ENCODE measurements at places on chromosomes 3 and 15.

DNA sequence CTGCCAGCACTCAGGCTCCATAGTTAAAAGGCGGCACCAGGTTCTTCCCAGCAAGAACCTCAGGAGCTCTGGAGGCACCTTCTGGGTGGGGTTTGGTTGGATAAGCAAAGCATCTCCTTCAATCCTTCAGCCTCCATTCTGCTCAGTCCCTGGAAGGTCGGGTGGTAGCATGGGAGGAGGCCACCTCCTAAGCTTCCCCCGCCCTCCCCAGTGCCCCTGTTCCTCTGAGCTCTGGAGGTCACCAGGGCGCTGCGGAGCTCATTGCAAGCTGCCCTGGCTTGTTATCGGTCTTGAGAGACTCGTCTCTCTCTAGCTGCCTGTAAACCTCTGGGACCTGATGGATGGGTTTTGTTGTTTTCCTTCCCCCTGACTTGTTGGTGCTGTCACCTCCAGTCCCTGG is 124.8 kb downstream of the RPLP1 start:
- no peak for DNase-seq

- DNase-seq, result no peak
Observed at GRCh38 chr15:71775856-71776255, 34.5 kb upstream of the NR2E3 start.

GRCh38 chr15:93150910-93151881 is 62.2 kb upstream of the RGMA start:
- DNase-seq, result no peak

DNA sequence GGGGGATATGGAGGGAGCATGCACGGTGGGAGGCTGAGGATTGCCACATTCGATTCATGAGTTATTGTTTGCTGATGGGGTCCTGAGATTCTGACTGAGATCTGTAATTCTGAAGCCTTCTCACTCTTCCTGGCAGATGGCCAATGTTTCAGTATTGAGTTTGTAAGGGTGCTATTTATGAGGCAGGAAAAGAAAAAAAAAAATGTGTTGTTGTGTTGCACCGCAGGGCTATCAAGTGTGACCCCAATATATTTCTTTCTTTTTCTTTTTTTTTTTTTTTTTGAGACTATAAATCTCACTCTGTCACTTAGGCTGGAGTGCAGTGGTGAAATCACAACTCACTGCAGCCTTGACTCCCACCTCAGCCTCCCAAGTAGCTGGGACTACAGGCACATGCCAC is 3.2 kb upstream of the SENP2 start:
- no peak for DNase-seq

- no peak for DNase-seq
Observed at GRCh38 chr3:50208677-50209344, 3.7 kb downstream of the SLC38A3 start.

GRCh38 chr3:197006446-197006845 is 23.2 kb downstream of the MELTF start:
- no peak for DNase-seq

DNA sequence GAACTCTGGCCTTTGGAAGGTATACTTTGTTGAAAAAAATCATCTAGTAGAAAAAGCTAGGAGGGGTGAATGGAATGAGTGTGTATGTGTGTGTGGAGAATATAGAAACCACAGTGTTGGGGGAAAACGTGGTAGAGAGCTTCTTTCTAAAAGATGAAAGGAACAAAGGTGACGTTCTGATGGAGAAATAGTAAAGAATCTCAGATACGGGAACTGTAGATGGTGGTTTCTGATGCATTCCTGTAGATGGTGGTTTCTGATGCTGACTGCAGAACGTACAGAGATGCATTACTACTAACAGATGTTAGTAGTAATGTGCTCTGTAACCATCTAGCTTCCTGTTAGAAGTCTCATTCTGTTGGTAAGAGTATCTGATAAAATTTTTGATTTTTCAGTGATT is 60.2 kb downstream of the VPS8 start:
- DNase-seq, result no peak

DNA sequence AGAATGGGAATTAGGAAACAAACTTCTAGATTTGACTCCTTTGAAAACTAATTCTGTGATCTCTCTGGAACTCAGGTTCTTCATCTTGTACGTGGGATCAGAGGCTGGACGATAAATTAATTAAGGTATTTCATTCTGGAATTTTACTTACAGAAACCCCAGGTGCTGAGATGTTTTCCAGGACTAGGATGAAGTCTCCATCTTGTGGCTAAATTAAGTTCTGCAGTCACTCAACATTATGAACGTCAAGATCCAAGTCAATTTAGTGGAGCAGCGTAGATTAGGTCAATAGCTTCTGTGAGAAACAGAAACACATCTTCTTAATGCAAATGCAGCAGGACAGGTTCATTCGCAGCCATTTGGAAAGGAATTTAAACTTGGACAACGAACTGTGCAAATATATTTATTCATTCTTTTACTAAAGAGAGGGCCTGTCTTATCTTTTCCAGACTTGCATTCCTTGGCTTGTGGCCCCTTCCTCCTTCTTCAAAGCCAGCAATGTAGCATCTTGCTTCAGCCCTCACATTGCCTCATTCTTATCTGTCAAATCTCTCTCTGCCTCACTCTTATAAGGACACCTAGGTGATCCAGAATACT is 26.7 kb upstream of the TMC3 start:
- peak; percentile 59 for DNase-seq

- no peak for DNase-seq
Observed at GRCh38 chr3:86225461-86225860, 765.5 kb downstream of the VGLL3 start.

GRCh38 chr3:143433787-143434378 is 314.3 kb downstream of the CHST2 start:
- no peak for DNase-seq

DNA sequence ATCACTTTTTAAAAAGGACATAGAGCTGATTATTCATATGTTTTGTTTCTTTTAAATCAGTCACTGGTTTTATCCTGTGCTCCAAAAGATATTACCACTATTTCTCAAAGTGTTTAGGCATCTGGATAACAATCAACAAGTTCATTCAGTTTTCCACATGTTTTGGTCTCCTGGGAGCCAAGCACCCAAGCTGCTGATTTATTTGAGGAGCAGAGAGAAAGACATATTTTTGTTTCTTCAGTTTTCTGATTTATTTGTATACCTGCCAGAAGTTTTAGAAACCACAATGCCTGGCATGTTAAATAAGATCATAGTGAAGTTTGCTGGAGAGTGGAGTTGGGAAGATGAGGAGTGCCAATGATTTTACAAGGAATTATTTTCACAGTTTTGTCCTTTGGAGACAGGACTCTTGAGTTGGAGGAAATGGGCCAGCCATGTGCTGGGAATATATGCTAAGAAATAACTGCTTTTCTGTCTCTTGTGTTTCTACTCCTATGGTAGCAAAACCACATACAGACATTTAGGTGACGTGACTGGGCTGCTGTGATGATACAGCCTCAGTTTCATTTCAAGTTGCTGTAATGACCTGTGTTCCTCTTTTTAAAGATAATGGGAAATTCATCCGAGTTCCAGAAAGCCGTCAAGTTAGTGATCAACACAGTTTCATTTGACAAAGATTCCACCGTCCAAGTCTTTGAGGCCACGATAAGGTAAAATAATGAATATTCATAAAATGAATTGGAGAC is 11.7 kb downstream of the EDEM1 start:
- no peak for DNase-seq

GRCh38 chr15:95329362-95329761 is 1001.1 kb upstream of the NR2F2 start:
- DNase-seq, result no peak

DNA sequence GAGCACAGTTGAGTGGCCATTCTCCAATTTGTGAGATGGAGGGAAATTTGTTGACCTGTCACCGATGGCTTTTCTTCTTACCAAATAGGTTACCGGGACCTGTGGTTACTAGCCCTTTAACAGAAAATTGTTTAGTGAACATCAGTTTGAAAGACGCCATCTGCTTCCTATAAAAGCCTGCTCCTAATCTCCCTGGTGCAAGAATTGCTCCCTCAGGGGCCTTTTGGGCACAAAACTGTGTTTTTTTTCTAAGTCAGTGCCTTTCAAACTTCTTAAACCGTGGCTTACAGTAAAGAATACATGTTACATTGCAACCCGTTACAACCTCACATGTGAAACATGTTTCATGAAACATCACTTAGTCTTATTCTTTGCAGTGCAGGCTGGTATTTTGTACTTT is 15.0 kb downstream of the CACNA2D3 start:
- no peak for DNase-seq

DNA sequence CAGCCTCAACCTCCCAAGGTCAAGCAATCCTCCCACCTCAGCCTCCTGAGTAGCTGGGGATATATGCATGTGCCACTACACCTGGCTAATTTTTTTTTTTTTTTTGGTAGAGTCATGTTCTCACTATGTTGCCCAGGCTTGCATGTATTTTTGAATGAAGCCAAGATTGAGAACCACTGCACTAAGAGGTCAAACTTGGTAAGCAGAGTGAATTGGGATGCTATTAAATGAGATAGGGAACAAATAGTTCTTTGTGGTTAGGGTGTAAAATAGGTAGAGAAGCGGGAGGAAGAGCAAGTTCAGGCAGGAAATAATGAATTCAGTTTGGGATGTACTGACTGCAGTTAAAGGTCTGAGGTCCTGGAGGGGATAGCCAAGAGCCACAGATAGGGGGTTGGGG is 39.9 kb upstream of the PIAS1 start:
- DNase-seq, result no peak

DNA sequence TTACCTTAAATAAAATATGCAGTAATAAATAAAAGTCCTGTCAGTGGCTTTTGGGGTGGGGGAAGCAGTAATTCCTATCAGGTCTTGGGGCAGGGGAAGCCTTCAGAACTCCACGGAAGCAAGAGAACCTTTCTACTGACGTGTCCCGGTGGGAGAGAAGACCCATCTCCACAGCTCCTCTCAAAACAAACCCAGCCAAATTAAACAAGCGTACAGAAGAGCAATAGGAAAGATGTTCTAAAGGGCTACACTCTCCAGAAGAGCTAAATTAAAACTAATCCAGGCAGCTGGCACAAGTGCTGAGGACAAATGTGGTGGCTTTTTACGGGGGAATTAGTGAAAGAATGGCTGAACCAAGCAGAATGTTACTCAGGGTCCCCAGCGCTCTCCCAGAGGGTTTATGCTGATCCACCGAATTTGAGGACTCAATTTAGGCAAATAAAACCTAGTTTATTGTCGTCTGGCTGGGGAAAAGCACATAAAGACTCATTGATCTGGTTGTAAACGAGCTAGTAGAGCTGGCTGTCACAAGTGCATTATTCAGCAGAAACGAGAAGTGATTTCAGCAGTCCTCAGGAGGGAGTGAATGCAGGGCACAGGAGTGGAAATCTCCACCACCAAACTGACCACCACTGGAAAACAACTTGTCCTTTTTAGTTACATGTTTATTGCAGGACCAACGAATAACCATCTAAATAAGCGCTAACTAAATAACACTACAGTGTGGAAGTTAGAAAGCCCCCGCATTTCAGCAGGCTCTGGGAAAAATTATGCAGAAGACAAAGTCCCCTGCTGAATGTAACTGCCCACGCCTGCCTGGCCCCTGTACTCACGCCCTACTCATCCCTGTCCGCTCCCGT is 13.5 kb downstream of the BFSP2 start:
- no peak for DNase-seq

DNA sequence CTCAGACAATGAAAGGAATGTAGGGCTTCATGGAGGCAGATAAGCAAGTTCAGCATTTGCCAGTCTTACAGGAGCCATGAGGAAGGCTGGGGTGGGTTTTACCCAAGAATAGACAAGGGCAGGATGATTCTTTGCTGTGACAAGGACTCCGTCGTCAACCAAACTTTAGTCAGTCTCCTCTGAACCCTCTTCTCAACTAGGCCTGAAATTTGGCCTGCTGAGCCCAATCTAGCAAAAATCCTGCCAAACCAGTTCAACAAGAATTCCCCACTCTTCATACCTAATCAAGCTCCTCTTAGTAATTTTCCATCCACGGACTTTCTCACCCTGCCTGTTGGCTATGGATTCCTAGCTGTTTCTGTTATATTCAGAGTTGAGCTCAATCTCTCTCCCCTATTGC is 280.5 kb downstream of the TBL1XR1 start:
- DNase-seq, result peak; percentile 58

DNA sequence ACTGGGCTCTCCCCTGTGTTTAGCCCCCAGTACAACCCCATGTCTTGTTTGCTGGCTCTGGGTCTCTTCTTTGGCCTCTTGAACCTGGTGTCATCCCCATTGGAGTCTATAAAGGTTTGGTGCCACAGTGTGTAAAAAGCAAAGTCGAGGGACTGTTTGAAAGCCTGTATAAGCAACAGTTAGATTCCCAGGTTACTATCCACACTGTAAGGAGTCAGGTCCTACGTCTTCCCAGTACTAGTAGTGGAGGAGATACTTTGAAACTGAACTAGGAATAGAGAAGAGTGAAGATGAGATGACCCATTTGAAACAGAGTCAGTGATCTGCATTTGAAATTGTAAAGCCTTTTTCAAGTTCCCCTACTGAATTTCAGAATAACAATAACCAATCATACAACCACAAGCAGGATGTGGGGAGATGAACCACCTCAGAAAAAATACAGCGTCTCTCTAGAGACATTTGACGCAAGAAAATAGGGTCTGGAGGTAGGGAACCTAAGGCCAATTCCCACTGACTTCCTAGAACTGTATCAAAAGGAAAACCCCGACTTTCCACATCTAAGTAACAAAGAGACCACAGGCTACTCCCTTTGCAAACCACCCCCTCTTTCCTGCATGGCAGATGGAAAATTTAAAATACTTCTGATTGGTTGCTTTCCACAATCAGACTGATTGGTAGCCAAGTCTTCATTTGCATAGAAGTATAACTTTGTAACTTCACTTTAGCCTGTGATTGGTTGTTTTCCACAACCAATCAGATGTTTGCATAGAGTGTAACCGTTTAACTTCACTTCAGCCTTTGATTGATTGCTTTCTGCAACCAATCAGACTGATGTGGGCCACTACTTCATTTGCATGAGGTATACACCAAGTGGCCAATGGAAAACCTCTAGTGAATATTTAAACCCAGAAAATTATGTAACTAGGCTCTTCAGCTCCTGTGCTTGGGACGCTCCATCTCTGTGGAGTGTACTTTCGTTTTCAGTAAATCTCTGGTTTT is 49.9 kb upstream of the NEDD4 start:
- no peak for DNase-seq

GRCh38 chr3:155053756-155054155 is 26.4 kb upstream of the MME start:
- no peak for DNase-seq

- DNase-seq, result no peak
Observed at GRCh38 chr3:73808862-73809509, 184.2 kb upstream of the PDZRN3 start.

DNA sequence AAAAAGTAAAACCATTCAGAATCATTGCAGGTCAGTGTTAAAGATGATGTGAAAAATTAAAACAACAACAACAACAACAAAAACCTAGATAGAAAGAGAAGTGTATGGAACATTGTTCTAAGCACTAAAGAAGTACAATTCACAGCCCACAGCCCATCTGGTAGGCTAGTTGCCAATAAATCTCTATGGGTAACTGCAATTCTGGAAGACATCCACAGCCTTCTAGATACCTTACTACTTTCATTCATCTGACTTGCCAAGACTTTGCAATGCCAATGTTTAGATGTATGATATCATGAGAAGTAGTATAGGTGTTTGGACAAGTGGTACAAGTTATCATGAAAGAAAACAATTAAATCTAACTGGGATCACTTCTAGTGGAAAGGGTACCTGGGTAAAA is 198.6 kb downstream of the VGLL3 start:
- DNase-seq, result no peak

All from NCI-H1417 treated with DMSO at 0.1 percent for 48 hours (cell line).